AG08395 (cell line): ENCODE measurements at places on chromosomes 5 and 9.

GRCh38 chr5:148699028-148699427 is 44.7 kb upstream of the HTR4 start:
- DNase-seq: no peak

- no peak for DNase-seq
These were observed 28.9 kb downstream of the ARHGEF28 start for GRCh38 chr5:73654819-73655318.

DNA sequence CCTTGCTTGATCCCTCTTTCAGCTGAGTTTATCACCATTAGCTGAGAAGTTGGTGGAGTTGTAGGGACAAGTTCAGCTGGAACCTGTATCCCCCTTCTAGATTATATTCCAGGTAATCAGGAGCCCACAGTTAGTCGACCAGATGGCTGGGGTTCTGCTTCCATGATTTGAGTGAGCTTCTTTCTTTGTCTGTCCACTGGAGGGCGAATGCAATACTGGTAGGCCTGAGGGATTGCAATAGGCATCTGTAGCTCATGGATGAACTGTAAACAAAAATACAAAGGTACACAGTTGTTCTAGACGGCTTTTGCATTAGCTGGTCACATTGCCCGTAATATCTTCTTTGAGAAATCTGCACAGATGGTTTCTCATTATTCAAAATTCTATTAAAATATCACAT is 88.9 kb downstream of the PCSK5 start:
- DNase-seq: peak; percentile 34

DNA sequence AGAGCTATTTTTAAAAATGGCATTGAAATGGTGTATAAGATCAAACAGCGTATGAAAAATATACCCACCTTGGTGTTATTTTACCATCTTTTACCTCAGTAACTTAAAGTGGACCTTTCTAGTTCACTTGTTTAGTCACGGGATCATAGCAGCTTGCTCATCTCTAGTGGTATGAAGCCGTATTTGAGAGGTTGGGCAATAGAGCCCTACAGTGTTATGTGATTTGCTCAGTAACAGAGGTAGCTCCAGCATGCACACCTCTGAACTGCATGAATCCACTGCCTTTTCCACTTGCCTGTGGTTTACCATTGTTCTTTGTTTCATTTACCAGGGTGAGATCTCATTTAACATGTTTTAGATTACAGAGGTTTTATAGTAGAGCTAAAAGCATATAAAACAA is 134.4 kb downstream of the ATG10 start:
- DNase-seq: no peak

DNA sequence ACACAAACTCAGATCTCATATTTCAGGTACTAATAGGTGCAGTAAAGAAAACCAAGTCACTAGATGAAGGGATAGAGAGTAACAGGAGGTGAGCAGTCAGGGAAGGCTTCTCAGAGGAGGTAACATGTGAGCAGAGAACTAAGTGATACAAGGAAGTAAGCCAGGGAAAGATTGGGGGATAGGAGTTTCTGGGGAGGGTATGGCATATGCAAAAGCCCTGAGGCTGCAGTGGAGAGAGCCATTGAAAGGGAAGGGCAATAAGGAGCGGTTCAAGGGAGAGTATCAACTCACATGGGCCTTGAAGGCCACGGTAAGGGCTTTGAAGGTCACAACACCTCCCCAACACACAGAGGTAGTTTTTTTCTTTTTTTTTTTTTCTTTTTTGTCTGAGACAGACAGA is 6.9 kb downstream of the OLFML2A start:
- no peak for DNase-seq

DNA sequence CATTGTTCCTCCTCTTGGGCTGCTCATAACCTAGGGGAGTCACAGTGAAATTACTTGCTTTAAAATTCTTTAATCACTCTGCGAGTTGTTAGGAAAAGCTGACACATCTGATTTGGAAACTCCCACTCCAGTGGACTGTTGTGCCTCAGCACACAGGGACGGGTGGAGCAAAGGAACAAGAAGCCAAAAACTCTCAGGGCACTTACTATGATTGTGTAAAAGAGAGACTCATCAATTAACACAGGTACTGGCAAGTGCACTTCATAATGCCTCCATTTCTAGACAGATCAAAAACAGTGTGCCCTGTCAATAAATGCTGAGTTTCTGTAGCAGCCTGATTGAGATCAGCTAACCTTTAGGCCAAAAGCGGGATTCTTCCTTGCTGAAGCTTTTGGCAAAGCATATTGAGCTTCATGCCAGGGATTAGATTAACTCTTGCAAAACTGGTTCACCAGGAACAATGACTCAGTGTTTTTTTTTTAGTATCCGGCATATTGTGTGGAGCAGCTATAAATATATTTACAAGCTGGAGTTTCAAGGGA is 55.9 kb downstream of the TMC1 start:
- peak; percentile 74 for DNase-seq

DNA sequence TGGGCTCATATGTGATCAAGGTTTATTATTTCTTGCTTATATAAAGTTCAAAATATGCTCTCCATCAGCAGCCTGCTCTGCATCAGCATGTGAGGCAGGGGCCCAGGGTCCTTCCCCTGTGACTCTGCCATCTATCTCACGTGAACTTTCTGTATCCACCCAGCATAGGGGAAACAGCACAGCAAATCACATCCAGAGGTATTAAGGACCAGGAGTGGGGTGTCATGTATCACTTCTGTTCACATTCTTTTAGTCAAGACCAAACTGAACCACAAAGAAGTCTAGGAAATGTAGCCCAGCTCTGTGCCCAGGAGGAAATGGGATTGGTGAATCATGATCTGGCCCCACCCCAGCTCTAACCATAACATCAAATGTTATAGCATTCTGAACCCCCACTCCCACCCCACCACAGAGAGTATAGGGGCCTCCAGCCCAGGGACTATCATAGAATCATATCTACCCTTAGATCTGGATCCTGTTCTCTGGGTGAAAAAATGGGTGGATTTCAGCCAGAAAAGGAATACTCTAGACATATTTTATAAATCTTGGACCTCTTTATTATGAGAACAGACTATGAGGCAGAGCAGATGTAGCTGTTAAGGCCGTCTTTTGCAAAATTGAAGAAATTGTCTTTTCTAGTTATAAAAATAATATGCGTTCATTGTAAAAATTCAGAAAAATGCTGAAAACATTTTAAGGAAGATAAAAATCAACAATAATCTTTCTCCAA is 473.7 kb downstream of the ARHGEF28 start:
- DNase-seq: no peak

DNA sequence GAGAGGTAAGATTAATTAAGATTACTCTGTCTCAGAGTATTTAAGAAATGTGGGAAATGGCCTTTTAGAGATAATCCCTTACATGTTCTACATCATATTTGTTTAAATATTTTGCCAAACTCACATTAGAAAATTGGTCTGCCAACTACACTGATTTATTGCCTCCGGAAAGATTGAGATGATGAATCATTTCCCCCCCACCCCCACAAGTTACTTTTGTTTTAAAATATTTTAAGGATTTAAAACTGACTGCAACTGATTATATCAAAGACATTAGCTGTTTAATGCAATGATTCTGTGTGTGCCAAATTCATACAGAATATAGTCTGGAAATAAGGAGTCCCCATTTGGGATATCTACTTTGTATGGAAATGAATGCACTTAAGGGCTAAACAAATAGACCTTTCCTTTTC is 674.4 kb downstream of the PRR16 start:
- no peak for DNase-seq

- DNase-seq: peak; percentile 93
These were observed 10.8 kb downstream of the ZMAT2 start for GRCh38 chr5:140710899-140711552.
